NCI-H1694 (cell line): ENCODE measurements at places on chromosomes 3 and 15.

DNA sequence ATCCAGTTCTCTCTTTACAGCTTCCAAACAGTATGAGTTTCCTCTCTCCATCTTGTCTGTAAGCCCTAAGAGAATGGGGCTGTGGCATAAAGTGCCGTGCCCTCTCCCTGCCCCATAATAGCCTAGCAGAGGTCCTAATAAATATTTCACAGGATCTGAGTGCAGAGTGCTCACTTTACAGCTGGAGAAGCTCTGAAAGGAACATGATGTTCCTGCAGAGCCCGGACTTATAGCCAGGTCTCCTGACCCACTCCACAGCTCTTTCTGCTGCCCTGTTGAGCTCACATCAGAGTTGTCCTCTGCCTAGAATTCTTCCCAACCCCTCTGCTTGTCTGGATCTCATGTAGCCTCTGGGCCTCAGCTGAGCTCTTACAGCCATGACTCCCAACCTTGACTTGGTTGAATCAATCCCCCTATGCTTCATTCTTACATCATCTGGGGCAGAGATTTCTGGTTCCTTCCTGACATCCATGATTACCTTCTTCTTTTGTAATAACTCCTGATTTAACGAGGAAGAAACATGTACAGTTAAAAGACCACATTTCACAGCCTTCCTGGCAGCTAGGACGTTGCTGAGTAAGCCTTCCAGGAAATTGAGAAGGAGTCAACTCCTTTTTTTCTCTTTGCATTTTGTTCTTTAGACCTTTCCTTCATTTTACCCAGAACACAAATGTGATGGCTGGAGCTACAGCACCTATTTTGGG lies 135.3 kb downstream of the RPLP1 start:
- DNase-seq = no peak

- DNase-seq = no peak
These were observed 15.3 kb downstream of the FYCO1 start for GRCh38 chr3:45980229-45980813.

- no peak for DNase-seq
These were observed 59.2 kb downstream of the CADPS start for GRCh38 chr3:62815981-62816380.

GRCh38 chr15:29401644-29402043 lies 132.0 kb upstream of the NSMCE3 start:
- no peak for DNase-seq

GRCh38 chr3:38088126-38089078 lies 48.5 kb downstream of the ACAA1 start:
- no peak for DNase-seq

DNA sequence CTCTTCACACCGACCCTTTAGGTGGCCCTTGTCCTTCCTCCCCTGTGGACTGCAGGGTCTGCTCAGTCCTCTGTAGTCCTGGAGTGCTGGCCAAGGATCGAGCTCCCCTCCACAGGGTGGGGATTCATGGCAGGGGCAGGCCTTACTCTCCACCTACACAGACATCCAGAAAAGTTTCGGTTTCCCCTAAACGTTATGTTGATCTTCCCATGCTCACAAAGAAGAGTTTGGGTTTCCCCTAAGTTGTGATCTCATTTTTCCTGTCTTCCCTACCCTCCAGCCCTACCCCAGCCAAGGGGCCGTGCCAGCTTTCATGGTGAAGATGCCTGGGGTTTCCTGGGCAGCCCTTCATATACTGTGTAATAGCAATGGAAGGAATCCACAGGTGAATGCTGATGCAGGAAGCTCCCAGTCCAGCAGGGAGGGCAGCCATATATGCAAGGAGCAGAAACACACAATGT lies 10.3 kb downstream of the STOML1 start:
- no peak for DNase-seq

GRCh38 chr3:167941234-167941995 lies 154.3 kb downstream of the GOLIM4 start:
- no peak for DNase-seq

DNA sequence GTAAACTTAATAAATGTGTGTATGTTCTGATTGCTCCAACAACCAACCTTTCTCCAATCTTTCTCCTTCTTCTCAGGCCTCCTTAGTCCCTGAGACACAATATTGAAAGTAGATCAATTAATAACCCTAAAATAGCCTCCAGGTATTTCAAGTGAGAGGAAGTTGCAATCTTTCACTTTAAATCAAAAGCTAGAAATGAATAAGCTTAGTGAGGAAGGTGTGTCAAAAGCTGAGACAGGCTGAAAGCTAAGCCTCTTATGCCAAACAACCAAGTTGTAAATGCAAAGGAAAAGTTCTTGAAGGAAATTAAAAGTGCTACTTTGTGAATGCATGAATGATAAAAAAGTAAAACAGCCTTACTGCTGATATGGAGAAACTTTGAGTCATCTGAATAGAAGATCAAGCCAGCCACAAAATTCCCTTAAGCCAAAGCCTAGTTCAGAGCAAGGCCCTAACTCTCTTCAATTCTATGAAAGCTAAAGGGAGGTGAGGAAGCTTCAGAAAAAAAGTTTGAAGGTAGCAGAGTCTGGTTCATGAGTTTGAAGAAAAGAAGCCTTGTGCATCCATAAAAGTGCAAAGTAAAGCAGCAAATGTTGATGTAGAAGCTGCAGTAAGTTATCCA lies 38.6 kb downstream of the CCDC80 start:
- no peak for DNase-seq

DNA sequence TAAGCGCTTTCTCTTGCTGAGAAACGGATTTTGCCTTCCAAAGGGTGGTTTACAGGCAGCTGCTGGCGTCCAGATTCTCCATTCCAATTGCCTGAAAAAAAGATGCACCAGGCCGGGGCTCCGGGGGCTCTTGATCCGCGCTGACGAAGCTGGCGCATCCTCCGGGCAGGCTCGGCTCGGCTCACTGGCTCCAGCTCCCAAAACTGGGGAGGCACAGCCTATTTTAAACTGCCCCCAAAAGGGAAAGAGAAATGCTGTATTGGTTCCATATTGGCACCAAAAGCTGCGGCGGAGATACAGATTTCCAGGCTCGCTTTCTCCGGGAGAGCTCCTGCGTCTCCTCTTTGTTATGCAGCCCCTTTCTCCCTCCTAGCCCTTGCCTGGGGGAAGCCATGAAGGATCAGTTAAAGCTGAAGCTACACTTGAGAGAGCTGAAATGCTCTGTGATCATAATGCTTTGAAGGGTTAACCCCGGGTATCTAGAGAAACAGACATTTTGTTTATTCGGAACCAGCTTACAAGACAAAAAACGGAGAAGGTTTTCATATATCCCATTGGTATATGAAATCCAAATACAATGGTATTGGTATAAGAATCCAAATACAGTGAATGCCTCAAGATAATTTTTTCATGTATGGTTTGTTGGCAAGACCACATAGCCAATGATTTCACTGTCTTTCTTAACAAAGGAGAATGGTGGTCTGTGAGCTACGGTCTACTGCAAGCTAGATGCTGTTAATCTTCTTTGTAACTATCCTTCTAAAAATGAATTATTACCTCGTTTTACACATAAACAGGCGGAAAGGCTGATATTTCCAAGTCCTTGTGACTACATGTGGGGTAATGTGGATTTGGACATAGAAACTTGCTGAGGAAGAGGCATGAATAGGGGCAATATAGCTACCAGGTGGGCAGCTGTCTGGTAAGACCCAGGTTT lies 693 bp downstream of the CD200 start:
- DNase-seq = no peak
